G401 (cell line): ENCODE measurements at places on chromosomes 1 and 21. TPM values are rescaled to one million over a fixed set of nuclear protein-coding genes. Genes with fewer than 3 reads are reported as not detected.

Gene CRP
- not detected in 2 replicates for total RNA-seq

Gene NTMT2
- not detected in 2 replicates for total RNA-seq

Gene ITLN1
- total RNA-seq, result not detected in 2 replicates

Gene STUM
- total RNA-seq, result not detected in 2 replicates

Gene PPIAL4G
- not detected in 2 replicates for total RNA-seq

Gene SH2D5
- 37.6 and 44.9 TPM in 2 replicates for total RNA-seq

Gene POLR3GL
- total RNA-seq, result 13.4 and 13.5 TPM in 2 replicates

Gene ODF2L
- total RNA-seq, result 15.3 and 24.9 TPM in 2 replicates

Gene UBAP2L
- 120 and 209 TPM in 2 replicates for total RNA-seq

Gene RAP1GAP
- total RNA-seq, result 3.7 and 4.8 TPM in 2 replicates

Gene LINGO4
- total RNA-seq, result not detected in 2 replicates

Gene PRAMEF18
- not detected in 2 replicates for total RNA-seq

Gene GLUL
- total RNA-seq, result 862 and 1,000 TPM in 2 replicates

Gene SMCP
- total RNA-seq, result not detected in 2 replicates

Gene IRF6
- not detected in 2 replicates for total RNA-seq

Gene FNDC10
- 1.2 and 6.8 TPM in 2 replicates for total RNA-seq

Gene C8B
- total RNA-seq, result not detected in 2 replicates

Gene AUNIP
- 28.9 and 29.4 TPM in 2 replicates for total RNA-seq

Gene SH2D2A
- 1.8 and 2.4 TPM in 2 replicates for total RNA-seq

Gene AGO3
- 10.5 and 36.9 TPM in 2 replicates for total RNA-seq

Gene CDCA8
- total RNA-seq, result 18.9 and 20.3 TPM in 2 replicates

Gene HENMT1
- total RNA-seq, result not detected in 2 replicates

Gene S100A7
- not detected in 2 replicates for total RNA-seq

Gene TBX19
- total RNA-seq, result 0.07 TPM in 1 of 2 replicates, not detected in the other

Gene KRTAP21-1
- total RNA-seq, result not detected in 2 replicates

Gene GALE
- 44.8 and 52.7 TPM in 2 replicates for total RNA-seq

Gene F5
- total RNA-seq, result 0.06 and 0.10 TPM in 2 replicates

Gene TINAGL1
- 61.7 and 64.3 TPM in 2 replicates for total RNA-seq

Gene CFHR5
- total RNA-seq, result not detected in 2 replicates

Gene LCE3D
- total RNA-seq, result not detected in 2 replicates

Gene FCRL1
- not detected in 2 replicates for total RNA-seq

Gene KRTAP11-1
- total RNA-seq, result not detected in 2 replicates

Gene SPRR4
- not detected in 2 replicates for total RNA-seq
